ENCODE measurements at places on chromosomes 6 and 20.

DNA sequence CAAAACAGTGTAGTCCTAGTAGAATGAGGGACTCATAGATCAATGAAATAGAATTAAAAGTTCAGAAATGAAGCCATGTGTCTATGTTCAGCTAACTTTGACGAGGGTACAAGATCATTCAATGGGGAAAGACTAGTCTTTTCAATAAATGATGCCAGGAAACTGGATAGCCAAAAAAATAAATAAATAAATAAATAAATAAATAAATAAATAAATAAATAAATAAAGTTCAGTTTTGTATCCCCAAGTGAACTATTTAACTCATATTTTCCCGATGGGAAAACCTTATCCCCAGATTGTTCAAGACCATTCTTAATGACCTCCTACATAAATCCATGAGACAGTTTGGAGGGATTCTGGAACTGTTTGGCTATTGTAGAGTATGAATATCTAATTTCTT, 277.1 kb upstream of the EYS start:
- no peak for DNase-seq

GRCh38 chr6:72022830-72023229, 136.5 kb downstream of the RIMS1 start:
- no peak for DNase-seq

DNA sequence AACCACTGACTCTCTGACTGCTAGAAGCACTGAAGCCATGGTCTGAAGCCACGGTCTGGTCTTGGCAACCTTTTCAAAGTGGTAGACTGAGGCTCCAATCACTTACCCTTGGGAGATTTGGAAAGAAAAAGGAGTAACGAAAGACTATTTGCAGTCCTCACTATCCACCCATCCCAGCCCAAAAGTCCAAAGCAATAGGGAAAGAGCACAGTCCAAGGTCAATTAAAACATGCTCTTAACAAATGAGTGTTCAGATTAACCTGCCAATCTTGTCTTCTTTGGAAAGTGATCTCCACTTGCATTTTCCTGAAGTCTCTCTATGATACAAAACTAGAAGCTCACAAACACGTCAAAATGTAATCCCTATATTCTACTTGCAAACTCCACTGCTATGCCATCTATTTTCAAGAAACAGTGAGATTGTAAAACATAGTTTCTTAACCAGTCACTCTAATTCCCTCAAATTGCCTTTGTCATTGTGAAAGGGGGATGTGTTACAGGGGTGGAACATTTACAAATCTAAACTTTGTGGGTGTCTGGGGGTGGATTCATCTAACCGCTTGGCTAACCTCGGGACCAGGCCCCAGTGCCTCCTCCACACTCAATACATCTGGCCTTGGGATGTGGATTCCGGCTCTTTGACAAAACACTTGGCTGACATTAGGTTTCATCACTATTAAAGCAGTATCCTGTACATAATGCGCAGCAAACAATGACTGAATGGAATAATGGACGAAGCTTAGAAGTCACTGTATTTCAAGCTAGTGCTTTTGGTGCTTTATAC, 56.4 kb downstream of the B4GALT5 start:
- DNase-seq, result no peak

- DNase-seq, result no peak
Measured at GRCh38 chr6:157561929-157562810, 181.2 kb downstream of the ZDHHC14 start.

- DNase-seq, result no peak
Measured at GRCh38 chr6:108581932-108582475, 21.3 kb downstream of the FOXO3 start.

GRCh38 chr6:26086211-26086610, 1.0 kb upstream of the HFE start:
- DNase-seq, result no peak

GRCh38 chr20:10733122-10733521, 59.3 kb upstream of the JAG1 start:
- DNase-seq, result no peak

GRCh38 chr6:157445277-157446009, 64.5 kb downstream of the ZDHHC14 start:
- DNase-seq, result no peak

GRCh38 chr6:11161031-11161956, 49.8 kb upstream of the ERVFRD-1 start:
- no peak for DNase-seq

GRCh38 chr6:148177589-148178233, 164.9 kb upstream of the SASH1 start:
- peak; percentile 86 for DNase-seq

DNA sequence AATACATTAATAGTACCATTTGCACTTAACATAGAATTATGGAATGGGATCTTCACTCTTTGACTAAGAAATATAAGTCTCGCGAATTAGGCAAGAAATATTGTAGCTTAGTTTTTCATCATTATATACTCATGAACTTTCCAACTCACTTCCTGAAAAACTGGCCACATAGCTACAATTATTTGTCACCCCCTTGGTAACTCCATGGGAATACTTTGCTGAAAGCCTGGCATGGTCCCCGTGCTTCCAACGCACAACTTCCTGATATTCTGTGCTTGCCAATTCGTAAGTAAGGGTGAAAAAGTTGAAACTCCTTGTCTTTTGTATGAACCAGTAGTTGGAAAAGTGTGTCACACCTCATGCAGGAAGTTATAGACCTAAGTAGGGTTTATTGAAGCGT, 23.7 kb upstream of the HLA-DQA1 start:
- no peak for DNase-seq

Data from osteocyte (in vitro differentiated cells).